ENCODE measurements at places on chromosomes 6 and 20.
A peak's percentile ranks its signal among the peaks of the same experiment; 100 is the strongest.

DNA sequence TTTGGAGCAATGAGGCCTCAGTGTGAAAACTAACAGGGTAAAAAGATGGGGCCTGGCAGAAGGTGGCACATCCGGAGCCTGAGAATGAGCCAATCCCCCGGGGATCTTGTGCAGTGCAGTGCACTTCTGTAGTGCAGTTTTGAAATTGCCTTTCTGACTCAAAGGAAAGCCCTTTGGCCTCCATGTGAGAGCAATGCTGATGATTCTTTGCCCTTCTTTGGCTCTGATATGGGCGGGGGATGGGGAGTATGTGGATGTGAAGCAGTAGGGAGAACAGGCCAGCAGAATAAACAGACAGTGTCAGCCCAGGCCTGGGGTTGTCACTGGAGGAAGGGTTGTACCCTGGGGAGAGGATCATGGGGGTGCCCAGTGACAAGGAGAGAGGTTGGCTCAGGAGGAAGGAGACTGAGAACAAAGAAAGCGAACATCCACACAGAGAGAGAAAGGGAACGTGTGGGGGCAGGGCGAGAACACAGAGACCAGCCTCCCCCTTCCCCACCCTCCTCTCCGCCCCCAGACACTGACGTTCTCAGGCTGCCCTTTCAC is 351.2 kb downstream of the CDC5L start:
- DNase-seq = no peak

DNA sequence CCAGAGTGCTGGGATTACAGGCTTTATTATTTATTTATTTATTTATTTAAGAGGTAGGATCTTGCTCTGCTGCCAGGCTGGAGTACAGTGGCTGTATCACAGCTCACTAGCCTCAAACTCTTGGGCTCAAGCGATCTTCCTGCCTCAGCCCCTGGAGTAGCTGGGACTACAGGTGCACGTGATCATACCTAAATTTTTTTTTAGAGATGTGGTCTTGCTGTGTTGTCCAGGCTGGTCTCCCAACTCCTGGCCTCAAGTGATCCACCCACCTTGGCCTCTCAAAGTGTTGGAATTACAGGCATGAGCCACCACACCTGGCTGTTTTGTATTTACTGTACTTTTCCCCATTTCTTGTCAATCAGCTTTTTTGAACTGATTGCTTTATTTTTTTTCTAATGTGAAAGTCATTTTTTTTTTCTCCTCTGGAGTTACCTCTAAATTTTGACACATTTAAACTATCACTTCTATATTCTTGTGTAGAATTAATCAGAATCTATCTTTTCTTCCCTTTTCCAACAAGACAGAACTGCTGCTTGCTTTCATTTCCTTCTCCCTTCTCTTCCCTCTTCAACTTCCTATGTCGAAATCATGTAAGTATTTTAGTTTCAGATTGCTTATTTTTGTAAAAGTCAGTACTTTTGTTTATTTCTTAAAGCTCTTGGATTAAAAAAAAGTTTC is 12.0 kb downstream of the PANK2 start:
- DNase-seq = no peak

DNA sequence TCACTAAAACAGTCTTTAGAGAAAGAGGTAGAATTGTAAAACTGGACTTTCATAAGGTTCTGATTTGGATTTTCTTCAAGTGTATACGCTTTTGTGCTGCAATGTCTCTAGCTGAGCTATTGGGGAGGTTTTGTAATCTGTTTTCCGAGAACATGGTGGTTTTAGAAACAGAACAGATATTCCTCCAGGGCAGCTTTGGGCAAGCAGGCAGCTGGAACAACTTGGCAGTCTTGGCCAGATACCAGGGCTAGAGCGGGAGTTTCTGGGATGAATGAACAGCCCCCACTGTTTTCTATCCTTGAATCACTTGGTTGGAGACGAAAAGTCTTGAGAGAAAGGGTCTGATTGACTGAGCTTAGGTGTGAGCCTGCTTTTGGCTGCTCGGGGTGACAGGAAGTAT is 17.1 kb upstream of the ARMC2 start:
- peak; percentile 30 for DNase-seq

DNA sequence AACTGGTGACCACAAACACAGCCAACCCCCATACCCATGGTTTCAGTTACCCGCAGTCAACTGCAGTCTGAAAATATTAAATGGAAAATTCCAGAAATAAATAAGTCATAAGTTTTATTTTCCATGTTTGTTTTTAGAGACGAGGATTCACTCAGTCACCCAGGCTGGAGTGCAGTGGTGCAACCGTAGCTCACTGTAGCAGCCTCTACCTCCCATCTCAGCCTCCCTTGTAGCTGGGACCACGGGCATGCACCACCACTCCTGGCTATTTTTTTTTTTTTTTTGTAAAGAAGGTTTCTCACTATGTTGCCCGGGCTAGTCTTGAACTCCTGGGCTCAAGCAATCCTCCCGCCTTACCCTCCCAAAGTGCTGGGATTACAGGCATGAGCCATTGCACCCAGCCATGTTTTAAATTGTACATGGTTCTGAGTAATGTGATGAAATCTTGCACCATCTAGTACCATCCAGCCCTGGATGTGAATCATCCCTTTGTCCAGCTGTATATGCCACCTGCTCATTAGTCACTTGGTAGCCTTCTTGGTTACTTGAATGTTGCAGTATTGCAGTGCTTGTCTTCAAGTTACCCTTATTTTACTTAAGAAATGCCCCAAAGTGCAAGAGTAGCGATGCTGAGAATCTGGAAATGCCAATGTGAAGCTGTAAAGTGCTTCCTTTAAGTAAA is 14.5 kb downstream of the CSNK2A1 start:
- peak; percentile 66 for DNase-seq

DNA sequence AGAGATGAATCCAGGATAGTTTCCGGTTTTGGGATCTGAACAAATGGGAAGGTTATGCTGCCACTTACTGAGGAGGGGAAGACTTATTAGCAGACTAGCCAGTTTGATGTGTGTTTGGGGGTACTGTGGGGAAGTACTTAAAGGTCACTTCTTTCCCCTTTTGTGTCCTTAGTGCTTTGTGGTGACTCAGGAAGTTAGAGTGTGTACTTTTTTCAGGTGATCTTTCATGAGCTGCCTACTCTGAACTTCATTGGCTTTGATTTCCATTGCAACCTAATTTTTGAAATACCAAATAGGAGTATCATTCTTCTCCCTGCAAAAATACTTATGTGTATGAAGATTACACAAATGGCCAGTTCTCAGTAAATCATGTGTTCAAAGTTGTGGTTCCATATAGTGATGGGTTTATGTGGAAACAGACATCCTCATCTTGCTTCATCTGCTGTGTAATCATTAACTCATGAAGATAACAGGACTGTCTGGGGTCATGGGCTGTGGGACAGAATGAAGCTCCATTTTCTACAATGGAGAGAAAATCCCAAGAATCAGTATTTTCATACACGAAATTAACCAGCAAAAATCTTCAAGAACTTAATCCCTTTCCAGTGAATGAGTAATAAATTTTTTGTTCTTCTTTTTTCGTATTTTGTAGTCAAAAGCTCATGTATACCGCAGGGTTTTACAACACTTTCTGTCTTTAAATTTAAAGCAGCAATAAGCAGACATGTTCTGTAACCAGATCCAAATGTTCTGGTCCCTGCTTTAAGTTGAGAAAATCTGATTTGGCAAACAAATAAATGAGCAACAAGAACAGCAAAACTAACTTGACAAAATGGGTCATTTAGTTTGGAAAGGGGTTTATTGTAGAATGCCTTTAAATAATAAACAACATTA is 272.2 kb upstream of the FLRT3 start:
- DNase-seq = no peak
